Islet precursor cell (in vitro differentiated cells): ENCODE measurements at places on chromosomes 3 and 15.

DNA sequence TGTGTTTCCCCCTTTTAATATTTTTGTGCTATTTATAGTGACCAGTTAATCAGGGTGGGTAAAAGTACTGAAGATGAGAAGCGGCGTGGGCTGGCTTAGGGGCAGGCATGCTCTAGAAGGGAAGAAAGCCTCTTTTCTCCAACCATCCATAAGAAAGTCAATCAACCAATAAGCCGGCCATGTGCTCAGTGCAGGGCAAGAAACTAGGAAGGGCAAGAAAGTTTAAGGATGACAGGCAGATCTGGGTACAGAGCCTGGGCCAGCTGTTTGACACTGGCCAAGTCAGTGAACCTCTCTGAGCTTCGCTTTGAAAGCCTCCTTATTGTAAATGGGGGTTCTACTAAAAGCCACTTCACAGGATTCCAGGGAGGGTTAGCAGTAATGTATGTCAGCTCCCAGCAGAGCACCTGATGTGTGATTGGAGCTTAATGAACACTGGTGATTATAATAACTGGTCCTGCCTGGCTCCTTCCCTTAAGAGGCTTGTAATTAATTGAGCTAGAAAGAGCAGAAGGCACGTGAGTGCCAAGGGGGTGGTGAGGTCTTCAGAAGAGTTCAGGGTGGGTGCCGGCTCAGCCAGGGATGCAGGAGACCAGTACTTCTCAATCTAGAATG, 5.7 kb upstream of the CHRNA3 start:
- no peak for DNase-seq

DNA sequence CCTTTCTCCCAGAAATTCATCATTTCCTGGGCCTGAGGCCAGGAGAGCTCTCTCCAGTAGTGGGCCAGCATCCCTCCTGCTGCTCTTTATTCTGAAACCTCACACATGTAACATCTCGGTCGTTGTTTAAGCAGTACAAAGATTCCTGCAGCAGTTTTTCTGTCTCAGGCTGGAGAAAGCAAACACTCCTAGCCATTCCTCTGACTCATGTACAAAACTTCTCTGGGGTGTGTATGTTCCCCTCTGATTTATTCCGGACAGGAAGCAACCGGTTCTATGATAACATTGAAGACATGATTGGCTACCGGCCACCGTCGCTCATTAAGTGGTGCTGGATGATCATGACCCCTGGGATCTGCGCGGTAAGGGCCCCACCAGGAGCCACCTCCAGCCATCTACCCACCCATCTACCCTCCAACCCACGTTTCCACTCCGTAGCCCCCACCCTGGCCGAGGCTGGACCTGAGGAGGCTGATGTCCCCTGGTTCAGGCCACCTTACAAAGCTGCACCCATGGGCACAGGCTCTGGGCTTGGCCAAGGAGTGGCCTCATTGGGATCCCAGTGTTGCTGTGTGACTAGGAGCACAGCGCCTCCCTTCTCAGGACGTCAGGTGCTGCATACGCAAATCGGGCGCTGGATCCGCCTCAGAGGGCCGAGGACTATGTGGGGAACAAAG, 58.6 kb upstream of the SLC6A1 start:
- DNase-seq = no peak

GRCh38 chr3:79515072-79515471, 252.7 kb downstream of the ROBO1 start:
- no peak for DNase-seq

GRCh38 chr3:196677353-196677752, 34.7 kb downstream of the CEP19 start:
- DNase-seq = no peak

DNA sequence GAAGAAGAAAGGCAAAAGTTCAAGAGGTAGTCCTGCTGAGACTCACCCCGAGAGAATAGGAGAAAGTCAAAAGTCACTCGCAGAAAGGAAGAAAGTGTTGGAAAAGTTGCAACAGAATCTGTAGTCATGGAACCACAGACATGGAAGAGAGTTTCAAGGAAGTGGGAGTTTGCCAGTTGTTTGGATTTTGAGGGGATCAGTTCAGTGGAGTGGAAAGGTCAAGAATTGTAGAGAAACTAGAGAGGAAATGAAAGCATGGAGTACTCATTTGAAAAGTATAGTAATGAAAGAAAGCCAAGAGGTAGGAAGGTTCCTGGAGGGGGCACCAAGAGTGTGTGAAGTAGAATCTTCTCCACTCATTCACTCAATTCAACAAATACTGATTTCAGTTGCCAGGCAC, 34.7 kb downstream of the SPTSSB start:
- DNase-seq = no peak
